Uterus (tissue), 4 donors: ENCODE measurements at places on chromosomes 2 and 18. TPM values are rescaled to one million over a fixed set of nuclear protein-coding genes. Genes with fewer than 3 reads are reported as not detected.

GRCh38 chr18:9273221-9273620 is 61.4 kb upstream of the TWSG1 start:
- DNase-seq, result no peak

- DNase-seq, result no peak
These were observed 98.6 kb downstream of the TMEM17 start for GRCh38 chr2:62407401-62407800.

- no peak for DNase-seq
These were observed 108.0 kb downstream of the DTNA start for GRCh38 chr18:34818064-34818463.

- DNase-seq, result no peak
These were observed 6.8 kb downstream of the RESP18 start for GRCh38 chr2:219325657-219326315.

DNA sequence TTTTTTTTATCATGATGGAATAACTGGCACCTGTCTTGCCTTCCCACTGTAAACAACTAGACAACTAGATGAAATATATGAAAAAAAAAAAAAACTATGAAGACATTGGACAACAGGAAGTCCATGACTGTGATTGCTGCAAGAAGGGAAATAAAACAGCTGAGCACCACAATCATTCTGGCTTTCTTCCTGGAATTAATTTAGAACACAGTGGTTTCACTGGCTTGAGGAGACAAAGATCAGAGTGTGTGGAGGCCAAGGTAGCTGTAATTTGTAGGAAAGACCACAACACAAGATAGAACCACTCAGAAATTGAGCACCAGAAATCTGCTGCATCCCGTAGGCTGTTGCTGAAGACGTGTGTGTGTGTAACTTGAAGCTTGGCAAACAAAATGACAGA is 121.1 kb upstream of the PID1 start:
- DNase-seq, result no peak

DNA sequence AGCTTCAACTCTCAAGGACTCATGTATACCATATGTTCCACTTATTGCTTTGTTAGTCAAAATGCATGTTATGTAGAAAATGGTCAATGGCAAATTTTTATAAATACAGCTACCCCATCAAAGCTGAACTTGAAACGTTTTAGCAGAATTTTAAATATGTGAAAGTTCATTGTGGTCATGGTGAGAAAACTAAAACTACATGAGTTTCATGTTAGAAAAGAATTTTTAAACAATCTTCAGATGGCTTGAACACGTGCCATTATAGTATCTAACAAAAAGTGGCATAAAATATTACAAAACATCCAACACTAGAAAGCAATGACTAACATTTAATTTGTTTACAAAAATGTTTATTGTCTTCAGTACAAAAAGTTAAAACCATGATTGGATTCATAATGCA is 246.0 kb upstream of the KCNJ3 start:
- no peak for DNase-seq

DNA sequence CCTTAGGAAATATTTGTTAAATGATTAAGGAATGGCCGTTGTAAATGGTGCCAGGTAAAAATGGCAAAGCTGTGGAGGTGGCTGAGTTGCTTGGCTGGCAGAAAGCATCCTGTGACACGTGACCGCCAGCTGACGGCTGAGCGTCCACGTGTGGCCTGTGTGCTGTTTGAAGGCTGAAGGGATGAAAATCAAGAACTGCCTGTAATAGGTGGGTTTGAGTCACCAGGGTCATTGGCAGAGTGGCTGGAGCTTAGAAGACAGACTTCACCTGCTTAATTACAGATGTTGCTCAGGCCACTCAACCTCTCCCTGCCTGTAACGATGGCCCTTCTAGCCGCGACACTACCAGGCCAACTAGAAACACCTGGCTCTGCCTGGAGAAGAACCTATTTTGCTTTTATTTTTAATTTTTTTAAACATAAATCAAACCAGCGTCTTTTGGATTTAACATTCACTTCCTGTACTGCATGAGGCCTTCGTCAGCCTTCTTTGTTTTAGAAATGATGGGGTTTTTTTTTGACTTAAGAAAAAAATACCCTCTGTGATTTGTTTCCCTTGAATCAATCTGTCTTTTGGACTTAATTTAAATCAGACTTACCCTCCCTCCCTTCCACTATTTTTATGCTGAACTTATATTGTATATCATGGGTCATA is 206.5 kb downstream of the PRKCE start:
- DNase-seq, result no peak

RETREG2 gene
- 86.6 TPM for total RNA-seq

ABCB6 gene
- total RNA-seq, result 37.6 TPM
